NCI-H2029 (cell line): ENCODE measurements at places on chromosomes 16 and 17.

DNA sequence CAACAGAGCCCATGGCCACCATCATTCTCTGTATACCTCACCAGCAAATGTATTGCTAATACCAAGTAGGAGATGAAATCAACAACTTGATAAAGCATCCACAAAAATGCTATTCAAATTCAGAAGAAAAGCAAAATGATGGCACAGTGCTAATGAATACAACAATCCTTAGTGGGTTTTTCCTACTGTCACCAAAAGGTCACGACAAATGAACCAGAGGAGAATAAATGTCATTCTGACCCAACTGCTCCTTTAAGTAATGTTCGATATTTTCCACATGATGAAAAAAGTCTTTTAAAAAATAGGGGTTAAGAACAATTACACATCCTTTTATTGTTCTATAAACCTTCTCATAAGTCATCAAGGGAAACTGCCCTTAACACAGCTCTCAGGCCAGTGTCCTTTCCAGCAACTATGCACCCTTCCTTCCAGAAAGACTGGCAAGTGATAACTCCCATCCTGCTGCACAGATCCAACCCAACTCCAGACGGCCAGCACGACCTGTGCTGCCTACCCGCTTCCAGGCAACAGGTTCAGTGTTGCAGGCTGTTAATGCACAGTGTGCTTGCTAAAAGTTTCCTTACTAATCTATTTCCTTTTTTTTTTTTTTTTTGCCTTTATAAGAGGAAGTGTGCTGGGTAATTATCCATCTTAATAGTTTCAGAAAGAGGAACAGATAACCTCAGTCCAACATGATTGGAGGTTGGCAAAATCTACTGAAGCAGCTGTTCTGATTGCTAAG lies 15.4 kb downstream of the FBXO31 start:
- no peak for DNase-seq

DNA sequence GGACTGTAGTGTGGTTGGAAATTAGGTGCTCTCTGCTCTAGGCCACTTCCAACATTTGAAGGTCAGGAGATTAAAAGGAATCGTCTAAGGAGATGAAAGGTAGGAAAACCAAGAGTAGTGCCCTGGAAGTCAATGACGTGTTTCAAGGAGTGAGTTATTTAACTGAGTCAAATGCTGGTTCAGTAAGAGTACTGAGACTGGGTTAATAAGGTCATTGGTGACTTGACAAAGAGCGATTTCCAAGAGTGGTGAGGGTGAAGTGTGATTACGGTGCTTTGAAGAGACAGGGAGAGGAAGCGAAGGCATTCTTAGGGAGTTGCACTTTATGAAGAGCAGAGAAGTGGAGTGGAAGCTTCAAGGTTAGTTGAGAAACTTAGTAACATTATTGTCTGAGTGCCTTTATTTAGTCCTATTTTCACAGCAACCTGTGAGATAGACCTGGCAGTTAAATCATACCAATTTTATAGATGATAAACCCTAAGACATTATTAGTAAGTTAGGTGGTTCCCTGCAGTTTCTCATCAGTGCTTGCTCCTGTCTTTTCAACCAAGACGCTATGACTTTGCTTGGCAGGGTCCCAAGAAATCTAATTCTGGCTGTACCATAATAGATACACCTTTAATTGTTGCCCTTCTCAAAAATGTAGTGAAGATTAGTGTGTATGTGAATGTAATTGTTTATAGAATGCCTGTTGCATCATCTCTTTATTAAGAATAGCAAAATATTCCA lies 5.9 kb downstream of the ZNF207 start:
- no peak for DNase-seq

GRCh38 chr17:57948169-57948554 lies 7.0 kb downstream of the CUEDC1 start:
- DNase-seq: no peak

DNA sequence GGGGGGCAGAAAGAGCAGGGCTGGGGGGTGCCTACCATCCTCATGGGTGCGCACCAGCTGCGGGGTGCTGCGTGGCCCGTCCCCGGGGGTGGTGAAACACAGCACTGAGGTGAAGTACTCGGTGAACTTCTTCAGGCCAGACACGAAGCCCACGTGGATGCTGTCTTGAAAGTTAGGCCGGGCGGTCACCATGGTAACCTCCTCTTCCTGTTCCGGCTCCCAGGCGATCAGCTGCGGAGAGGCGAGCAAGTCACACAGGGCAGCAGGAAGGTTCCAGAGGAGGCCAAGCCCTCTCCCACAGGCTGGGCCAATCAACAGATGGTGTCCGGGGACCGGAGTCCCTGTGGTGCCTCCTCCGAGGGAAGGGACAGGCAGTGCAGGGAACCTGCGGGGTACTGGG lies 90.1 kb upstream of the CDC42EP4 start:
- DNase-seq: no peak

DNA sequence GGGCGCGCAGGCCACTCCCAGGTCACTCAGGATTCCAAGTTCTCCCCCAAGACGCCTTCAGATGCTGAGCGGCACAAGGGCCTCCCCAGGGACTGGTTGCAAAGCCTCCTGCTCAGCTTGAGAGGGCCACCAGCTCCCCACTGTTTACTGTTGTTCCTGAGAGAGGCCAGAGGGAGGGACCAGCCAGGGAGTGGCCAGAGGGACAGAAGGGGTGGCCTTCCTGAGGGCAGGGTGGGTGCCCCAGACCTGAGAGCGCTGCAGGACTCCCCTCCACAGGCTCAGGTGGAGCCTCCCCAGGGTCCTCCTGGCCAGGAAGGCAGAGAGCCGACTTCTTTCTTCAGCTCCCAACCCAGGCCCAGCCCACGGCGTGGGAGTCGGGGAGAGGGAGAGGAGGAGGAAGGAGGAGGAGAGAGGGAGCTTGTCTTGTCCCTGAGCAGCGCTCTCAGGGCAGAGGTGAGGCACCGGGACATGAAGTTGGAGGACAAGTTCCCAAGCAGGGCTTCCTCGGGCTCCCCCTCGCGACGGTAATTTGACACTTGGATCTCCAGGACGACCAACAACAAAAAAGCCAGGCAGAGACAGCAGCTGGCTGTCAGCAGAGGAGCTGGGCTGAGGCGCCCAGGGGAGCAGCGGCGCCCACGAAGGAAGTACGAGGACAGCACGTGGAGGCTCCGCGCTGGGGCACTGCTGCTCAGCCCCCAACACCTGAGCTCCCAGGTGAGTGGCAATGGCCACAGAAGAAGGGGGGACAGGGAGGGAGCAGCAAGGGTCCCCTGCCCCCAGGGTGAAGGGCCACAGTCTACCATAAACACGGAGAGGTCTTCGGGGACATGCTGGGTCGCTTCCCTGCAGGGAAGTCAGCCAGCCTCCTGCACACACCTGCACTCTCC lies 497 bp downstream of the SMIM5 start:
- DNase-seq: peak; percentile 86
